ENCODE measurements at places on chromosomes 7 and 10.

DNA sequence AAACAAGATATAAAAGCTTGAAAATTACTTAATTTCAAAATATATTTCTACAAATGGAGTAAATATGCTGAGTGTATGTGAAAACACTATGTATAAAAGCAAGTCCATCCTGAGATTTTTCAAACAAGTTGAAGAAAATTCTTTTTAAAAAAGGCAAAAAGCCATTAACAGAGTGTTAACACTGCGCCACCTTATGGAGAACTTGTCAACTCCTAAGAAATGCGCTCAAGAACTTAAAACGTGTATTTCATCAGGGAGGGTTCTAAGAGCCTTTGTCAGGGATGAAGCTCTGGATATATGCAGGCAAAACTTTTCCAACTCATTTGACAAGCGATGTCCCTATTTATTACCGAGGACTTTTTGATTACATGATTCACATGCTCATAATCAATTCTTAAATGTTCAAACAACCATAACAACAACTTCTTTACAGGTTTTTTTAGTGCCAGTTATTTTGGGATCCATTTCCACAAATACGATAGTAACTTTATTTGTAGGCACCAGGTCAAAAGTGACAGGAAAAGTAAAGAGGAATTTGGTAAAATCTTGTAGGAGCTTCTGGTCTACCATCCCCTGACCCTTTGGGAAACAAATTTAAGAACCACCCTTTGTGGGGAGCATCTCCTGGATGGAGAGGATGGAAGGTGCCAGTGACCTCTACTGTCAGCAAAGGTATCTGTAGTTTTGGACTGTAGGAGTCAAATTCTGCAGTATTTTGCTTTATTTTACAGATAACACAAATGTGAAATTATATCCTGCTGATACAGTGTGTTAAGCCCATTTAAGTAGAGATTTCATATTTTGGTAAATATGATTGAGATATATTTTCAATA, 23.2 kb downstream of the CALCR start:
- H3K27ac ChIP-seq = no peak overlapping the region
- no peak for DNase-seq
- H3K27me3 ChIP-seq = no peaks in the 10 kb centered on the region

DNA sequence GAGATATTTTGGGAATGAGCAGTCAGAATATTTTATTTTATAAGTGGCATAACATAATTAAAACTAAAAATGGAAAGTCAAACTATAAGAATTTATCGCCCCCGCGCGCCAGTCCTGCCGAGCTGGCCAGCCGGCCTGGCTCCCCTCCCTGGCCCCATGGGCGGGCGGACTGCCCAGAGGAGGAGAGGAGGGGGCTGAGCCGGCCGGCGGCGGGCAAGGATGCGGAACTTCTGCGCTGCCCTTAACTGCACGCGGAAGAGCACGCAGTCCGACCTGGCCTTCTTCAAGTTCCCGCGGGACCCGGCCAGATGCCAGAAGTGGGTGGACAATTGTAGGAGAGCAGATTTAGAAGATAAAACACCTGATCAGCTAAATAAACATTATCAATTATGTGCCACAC, 96.8 kb downstream of the DKK1 start:
- H3K4me3 ChIP-seq = no peak overlapping the region
- H3K36me3 ChIP-seq = no peaks in the 10 kb centered on the region
- no peaks in the 10 kb centered on the region for H3K4me1 ChIP-seq
- no peak overlapping the region for H3K27ac ChIP-seq
- H3K27me3 ChIP-seq = no peaks in the 10 kb centered on the region

DNA sequence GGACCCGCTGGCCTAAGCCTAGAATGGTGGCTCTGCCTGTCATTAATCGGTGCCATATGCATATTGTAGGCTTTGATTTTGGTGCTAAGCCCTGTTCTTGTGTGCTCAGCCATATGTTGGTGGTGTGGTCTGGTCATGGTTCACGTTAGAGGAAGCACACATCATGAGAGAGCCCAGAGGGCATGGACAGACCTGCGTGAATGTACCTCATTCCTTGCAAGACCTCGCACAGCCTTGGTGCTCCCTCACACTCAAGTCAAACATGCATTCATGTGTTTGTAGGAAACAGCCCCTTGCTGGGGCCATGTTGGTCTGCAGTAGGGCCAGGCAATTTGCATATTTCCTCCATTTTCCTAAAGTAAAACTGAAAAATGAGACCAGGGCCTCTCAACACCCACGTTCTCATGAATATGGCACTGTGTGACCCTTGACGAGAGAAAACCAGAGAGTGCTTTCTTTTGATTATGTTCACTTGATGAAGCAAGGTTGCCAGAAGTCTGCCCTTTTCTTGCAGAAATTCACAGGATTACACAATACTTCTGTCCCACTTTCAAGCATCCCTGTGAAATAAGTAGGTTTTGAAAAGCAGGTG, 268.7 kb downstream of the CELF2 start:
- H3K4me3 ChIP-seq = no peak overlapping the region
- DNase-seq = no peak
- peaks cover 18% of the 10 kb centered on the region for H3K36me3 ChIP-seq
- no peaks in the 10 kb centered on the region for H3K27me3 ChIP-seq
- H3K27ac ChIP-seq = no peak overlapping the region
- no peaks in the 10 kb centered on the region for H3K4me1 ChIP-seq

- DNase-seq = no peak
- peaks cover 10% of the 10 kb centered on the region for H3K36me3 ChIP-seq
- no peak overlapping the region for H3K4me3 ChIP-seq
- H3K27ac ChIP-seq = no peak overlapping the region
- no peaks in the 10 kb centered on the region for H3K4me1 ChIP-seq
Measured at GRCh38 chr7:108254259-108254658, 124.1 kb upstream of the LAMB4 start.

- H3K4me3 ChIP-seq = no peak overlapping the region
- no peak overlapping the region for H3K27ac ChIP-seq
- no peaks in the 10 kb centered on the region for H3K27me3 ChIP-seq
- no peaks in the 10 kb centered on the region for H3K36me3 ChIP-seq
Measured at GRCh38 chr10:52539463-52539862, 225.4 kb downstream of the DKK1 start.

DNA sequence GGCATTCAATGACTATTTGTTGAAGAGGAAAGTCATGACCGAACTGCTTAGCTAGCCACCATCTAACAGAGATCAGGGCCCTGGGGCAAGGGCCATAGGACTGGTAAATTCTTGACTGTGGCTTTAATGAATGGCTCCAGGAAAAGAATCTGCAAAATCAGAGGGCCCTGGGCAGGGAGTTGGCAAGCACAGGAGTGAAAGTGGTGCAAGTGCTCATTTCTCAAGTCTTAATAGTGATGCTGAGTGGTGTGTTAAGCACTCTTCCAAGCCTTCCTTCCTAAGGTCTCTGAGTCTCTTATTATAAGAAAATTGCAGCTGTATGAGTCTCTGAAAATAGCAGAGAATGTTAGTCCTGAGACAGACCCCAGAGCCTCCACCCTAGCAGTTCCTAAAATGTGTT, 46.3 kb upstream of the EGR2 start:
- DNase-seq = no peak
- H3K4me1 ChIP-seq = no peaks in the 10 kb centered on the region
- H3K4me3 ChIP-seq = no peak overlapping the region
- no peak overlapping the region for H3K27ac ChIP-seq
- H3K27me3 ChIP-seq = no peaks in the 10 kb centered on the region
- H3K36me3 ChIP-seq = no peaks in the 10 kb centered on the region

DNA sequence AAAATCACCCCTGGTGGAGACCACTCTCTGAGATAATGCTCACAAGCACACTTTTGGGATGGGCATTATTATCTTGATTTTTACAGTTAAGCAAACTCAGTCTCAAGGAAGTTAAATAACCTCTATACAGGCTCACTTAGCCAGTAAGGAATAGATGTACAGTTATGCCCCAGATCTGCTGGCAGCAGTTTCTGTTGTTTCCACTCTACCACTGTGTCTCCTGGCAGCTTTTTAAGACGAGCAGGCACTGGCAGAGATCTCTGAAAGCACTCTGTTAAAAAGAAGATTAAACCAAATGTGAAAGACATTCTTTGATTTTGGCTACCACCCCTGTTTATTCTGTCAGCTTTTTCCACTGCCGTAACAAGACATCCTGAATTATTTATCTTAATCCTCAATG, 73.2 kb downstream of the SRI start:
- no peak overlapping the region for H3K4me3 ChIP-seq
- H3K27me3 ChIP-seq = no peaks in the 10 kb centered on the region
- no peak for DNase-seq
- no peak overlapping the region for H3K27ac ChIP-seq

GRCh38 chr10:59750155-59750945, 2.9 kb downstream of the MRLN start:
- no peak overlapping the region for H3K27ac ChIP-seq
- no peaks in the 10 kb centered on the region for H3K27me3 ChIP-seq

DNA sequence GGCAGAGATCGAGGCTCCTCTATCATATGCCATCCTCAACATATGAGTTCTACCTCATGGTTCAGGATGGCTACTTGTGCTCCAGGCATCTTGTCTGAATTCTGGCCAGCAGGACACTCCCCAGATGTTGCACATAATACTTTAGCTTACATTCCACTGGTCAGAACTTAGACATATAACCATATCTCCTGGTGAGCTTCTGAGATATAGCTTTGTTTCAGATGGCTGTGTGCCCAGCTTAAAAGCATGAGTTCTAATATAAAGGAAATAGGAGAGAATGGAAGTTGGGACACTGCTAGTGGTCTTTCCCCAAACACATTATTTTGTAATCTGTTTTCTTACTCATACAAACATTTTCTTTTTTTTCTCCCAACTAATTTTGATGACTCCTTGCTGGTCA, 50.8 kb upstream of the IFRD1 start:
- no peaks in the 10 kb centered on the region for H3K27me3 ChIP-seq
- no peak overlapping the region for H3K27ac ChIP-seq
- H3K36me3 ChIP-seq = no peaks in the 10 kb centered on the region
- H3K4me1 ChIP-seq = no peaks in the 10 kb centered on the region
- H3K4me3 ChIP-seq = no peak overlapping the region
- no peak for DNase-seq
